ENCODE measurements at places on chromosomes 6 and 20.
A peak's percentile ranks its signal among the peaks of the same experiment; 100 is the strongest.

- DNase-seq = peak; percentile 12
Observed at GRCh38 chr6:25942561-25943147, 12.2 kb upstream of the SLC17A2 start.

DNA sequence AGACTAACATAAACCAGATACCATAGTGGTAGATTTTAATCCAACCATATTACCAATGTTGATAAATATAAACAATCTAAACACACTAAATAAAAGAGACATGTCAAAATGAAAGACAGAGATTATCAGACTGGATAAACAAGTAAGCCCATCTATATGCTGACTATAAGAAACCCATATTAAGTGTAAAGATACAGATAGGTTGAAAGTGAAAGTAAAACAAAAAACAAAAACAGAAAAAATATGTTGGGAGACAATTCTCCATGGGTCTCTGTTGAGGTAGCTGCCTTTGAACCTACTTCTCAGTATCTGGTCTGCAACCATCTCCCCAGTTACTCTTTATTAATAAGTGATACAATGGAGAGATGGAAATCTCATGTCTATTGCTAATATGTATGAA, 21.2 kb downstream of the REV3L start:
- DNase-seq = no peak

DNA sequence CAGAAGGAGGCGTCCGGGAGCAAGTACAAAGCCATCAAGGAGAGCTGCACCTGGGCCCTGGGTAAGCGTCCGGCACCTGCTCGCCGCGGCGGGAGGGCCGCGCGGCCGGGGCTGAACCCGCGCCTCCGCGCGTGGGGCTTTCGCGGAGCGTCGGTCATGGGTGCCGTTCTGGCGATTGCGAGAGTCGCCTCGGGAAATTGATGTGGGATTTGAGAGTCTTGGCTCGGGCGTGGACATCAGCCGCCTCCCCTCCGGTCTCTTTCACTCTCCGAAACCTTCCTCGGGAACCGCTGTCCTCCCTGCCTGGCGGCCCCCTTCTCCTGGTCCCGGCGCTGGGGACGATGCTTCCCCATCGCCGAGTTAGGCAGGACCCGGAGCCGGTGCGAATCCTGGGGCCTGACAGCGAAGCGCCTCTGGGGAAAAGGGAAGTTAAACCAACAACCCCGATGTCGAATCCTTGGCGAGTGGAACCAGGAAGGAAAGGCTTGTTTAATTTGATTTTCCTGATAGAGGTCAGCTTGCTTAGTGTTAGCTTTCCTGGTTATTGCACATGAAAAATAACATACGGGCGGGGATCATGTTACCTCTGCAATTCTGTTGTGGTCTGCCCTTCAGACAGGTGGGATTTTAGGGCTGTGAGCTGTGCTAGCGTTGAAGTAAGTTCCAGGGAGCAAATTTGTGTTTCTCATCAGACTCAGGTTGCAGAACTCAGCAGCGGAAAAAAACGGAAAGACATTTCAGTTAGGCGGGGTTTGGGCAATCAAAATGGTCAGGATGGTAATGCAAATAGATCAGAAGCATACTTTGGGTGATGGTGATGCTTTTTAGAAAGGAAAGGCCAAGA, 594 bp downstream of the ARFGEF3 start:
- peak; percentile 4 for DNase-seq

- DNase-seq = no peak
Observed at GRCh38 chr6:143490775-143491174, 20.7 kb downstream of the FUCA2 start.

GRCh38 chr6:28634411-28634760, 108.7 kb downstream of the GPX5 start:
- no peak for DNase-seq

DNA sequence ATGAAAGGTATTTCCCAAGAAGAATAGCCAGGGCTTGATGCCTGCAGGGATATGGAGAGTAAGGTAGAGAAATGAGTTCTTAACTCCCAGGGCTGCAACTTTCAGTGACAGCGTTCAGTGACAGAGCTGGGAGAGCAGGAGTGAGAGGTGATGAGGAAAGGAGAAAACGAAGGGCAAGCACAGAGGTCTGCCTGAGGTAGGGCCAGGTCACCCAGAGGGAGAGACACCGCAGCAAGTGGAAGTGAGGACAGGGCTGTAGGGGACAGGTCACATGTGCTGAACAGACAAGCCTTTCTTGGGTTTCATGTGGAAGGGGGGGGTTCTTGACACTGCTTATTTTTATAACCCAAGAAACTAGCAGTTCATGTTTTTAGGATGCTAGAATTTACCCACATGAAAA, 72.5 kb downstream of the PREP start:
- no peak for DNase-seq

- DNase-seq = no peak
Observed at GRCh38 chr6:124011180-124011579, 207.5 kb downstream of the NKAIN2 start.

GRCh38 chr6:169936355-169936975, 185.0 kb downstream of the ERMARD start:
- no peak for DNase-seq

- peak; percentile 79 for DNase-seq
Observed at GRCh38 chr6:2353412-2354137, 108.2 kb upstream of the GMDS start.

DNA sequence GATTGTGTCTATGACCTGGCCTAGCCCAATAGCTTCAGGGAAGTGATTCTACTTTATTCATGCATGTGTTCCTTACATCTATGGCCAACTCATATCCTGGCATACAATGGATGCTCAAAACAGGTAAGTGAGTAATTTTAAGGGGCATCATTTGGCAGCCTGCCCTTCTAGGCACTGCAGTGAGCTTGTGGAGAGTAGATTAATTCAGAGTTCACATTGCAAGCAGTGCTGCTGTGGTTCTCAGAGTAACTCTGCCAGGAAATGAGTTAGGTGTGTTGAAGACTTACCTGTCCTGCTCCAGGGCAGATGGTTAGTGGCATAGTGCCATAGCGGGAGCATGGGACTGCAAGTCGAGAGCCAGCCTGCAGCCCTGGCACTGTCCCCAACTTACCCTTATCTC, 158.0 kb downstream of the SCP2D1 start:
- no peak for DNase-seq

DNA sequence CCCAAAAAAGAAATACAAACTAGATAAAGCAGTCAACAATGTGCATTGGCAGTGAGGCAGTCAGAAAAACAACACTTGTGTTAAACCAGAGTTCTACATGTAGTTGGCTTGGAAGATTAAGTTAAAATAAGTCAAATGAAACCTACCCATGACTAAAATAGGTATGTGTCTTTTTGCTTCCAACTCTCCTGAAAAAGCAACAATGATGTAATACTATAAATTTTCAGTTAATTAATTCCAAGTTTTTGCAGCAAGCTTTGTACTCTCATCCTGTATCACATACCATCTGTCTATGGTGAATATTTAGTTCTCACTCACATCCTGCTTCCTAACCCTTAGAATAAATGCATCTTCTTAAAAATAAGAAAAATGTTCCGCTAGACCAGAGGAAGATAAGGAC, 261.5 kb downstream of the KIF16B start:
- no peak for DNase-seq

DNA sequence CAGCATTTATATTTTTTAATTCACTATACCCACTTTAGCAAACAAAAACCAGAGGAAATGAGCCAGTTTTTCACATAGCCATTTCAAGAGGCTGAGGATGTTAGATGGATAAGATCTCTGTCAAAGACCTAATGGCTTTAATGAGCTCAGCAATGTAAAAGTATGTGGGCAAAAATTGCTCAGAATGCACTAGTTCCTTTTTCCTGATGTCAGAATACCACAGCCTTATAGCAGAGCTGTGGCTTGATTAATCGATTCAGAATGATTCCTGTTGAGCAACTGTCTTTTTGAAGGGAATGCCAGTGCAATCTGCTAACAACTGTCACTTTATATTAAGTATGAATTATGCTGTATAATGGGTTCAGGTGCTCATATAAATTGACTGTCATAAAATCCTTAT, 100.6 kb upstream of the HIVEP1 start:
- DNase-seq = peak; percentile 78

DNA sequence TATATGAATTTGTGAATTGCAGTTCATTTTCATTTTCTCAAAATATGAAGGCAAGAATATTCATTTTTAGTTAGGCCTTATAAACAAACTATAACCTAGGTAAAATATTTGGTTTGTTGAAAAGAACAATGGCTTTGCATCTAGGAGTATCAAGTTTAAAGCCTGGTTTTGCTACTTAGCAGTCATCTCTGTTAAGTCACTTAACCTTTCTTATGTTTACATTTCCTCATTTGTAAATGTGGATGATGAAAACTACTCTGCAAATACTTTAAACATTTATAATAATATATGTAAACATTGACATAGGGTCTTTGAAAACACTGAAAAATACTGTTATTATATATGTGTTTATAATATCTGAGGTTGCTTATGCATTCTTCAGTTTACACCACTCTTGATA, 135.5 kb downstream of the CENPW start:
- no peak for DNase-seq

- peak; percentile 76 for DNase-seq
Observed at GRCh38 chr6:133916650-133917151, 27.8 kb downstream of the TCF21 start.

- no peak for DNase-seq
Observed at GRCh38 chr6:9937031-9937763, 477.7 kb downstream of the TFAP2A start.

Measured in fibroblast of lung (primary cell).